Stimulated activated CD4-positive, alpha-beta T cell treated with anti-CD3 and anti-CD28 coated beads, Interleukin-1b, Interleukin-23, amount 100 ng/mL, for 24 hours (primary cell): ENCODE measurements at places on chromosomes 1 and 21.

DNA sequence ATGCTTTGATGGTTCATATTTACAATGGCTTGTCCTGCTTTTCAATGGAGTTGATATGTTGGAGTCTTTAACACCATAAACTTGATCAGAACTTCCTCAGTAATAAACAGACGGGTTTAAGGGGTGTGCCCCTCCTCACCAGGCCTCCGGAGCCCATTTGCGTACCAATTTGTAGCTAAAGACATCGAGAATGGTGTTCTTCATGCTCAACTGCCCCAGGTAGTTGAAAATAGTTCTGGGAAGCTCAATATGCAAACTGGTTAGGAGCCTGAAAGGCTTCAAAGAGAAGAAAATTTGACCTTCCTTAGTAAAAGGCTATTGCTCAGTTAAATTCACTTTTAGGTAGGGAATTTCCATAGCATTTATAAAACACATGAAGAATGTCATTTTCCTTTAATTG is 68.1 kb upstream of the RRP15 start:
- no peak for DNase-seq

DNA sequence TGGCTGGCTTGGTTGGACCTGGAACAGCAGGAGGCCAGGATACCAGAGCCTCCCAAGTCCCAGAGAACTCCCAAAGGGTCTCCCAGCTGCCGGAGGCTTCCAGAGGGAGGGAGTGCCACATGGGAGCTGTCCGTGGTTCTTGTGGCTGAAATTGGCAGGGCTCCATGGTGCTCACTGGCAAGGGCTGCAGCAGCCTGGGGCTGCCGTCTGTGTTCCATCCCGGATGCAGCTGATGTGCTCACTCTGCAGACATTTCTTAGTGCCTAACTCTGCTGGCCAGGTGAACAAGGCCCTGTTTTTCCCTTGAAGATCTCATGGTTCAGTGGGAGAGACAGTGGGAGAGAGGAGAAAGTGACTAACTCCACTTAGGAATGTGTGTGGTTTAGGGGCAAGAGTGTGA is 261.1 kb downstream of the CAMTA1 start:
- DNase-seq, result no peak

DNA sequence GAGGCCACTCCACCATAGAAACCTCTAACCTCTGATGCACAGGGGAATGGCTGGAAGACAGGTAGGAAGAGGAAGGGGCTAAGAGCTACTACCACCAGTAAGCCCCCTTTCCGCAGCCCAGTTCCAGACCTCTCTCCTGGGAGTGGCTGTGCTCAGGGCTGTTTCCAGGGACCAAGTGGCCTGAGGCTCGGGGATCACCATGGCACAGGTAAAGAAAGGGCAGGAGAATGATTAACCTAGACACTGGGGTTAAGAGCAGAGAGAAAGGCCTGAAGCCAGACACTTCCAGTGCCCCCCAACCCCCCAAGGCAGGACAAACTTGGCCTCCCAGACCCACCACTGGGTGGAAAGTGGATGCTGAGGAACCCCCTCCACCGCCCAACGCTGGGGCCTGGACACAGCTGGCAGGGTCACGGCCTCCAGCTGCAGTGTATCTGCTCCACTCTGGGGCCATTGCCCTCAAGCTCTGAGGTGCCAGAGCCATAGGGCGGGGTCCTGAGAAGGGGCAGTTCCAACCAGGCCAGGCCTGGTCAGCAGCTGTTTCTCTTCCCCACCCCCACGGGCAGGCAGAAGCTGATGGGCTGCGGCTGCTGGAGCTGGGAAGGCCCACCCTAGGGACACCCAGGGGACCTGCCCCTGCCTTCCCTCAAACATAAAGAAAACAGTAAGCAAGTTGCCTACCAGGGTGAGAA is 2.6 kb downstream of the TAGLN2 start:
- DNase-seq, result no peak

GRCh38 chr1:98196012-98196411 is 275.2 kb upstream of the DPYD start:
- no peak for DNase-seq

DNA sequence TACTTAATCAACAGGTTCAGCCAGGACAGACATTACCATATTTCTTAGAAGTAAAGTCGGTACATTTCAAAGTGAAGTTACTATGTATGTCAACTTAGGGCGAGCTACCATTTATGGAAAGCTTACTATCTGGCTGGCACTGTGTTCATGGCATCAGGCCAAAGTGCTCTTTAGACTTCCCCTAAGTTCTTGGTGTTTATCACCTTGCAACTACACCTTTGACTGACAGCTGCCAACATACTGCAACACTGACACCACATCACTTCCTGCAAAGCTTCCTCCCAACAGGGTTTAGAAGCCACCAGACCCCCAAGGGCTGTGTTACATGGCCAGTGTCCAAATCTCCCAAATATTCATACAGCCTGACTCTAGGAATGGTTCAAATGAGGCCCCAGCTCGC is 61.0 kb downstream of the TIAM1 start:
- DNase-seq, result no peak

- DNase-seq, result no peak
These were observed 62.0 kb upstream of the MACF1 start for GRCh38 chr1:39142401-39143060.

GRCh38 chr1:203148127-203148526 is 20.6 kb downstream of the ADORA1 start:
- DNase-seq, result no peak

DNA sequence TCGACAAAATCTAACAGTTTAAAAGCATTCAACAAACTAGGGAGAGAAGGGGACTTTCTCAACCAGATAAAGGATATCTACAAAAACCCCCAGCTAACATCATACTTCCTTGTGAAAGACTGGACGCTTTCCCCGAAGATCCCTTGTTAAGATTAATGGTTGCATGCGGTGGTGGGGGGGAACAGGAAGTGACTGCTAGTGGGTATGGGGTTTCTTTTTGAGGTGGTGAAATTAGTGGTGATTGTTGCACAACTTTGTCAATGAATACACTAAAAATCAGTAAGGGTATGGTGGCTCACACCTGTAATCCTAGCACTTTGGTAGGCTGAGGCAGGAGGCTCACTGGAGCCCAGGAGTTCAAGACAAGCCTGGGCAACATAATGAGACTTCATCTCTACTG is 26.9 kb upstream of the EYA3 start:
- no peak for DNase-seq
